Amygdala (tissue), 56 donors: ENCODE measurements at places on chromosomes 4 and X.

DNA sequence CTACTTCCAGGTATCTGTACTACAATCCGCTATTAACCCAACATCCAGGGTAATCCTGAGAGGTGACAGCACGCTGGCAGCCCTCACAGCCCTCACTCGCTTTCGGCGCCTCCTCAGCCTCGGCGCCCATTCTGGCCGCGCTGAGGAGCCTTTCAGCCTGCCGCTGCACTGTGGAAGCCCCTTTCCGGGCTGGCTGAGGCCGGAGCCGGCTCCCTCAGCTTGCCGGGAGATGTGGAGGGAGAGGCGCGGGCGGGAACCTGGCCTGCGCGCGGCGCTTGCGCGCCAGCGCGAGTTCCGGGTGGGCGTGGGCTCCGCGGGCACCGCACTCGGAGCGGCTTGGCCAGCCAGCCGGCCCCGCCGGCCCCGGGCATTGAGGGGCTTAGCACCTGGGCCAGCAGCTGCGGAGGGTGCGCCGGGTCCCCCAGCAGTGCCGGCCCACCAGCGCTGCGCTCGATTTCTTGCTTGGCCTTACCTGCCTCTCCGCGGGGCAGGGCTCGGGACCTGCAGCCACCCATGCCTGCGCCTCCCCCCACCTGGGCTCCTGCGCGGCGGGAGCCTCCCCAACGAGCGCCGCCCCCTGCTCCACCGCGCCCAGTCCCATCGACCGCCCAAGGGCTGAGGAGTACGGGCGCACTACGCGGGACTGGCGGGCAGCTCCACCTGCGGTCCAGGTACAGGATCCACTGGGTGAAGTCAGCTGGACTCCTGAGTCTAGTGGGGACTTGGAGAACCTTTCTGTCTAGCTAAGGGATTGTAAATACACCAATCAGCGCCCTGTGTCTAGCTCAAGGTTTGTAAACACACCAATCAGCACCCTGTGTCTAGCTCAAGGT is 87.3 kb downstream of the PRSS12 start:
- no peak for DNase-seq

DNA sequence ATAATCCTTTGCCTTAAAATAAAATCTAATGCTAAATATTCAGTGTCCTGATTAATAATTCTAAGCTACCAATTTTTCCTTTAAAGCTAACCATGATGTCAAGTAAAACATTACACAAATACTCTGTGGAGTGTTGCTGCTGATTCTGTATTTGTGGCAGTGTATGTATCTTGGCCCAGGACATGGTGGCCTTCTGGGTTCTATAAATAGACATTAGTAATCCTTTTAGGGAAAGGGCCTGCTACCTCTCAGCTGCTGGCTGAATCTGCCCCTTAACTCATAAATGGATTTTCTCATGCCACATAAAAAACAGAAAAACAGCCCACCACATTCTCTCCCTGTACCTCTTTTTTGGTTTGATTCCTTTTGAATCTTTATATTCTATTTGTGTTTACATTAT is 1.2 kb upstream of the XK start:
- no peak for DNase-seq

DNA sequence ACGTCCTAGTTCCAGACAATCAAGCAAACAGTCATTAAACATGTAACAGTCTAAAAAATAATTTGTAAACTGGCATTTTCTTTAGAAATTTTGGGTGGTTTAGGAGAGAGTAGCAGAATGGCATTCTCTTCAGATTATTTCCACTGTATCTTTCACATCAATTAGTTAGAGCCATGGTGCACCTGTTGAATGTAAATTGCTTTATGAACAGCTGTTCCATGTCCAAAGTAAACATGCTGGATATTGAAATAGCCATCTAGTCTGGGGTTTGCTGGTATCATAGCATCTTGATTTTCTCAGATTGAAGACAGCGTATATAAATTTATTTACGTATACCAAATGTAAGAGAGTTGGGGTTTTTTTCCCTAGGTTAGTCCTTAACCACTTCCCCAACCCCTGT is 143.6 kb downstream of the RCHY1 start:
- no peak for DNase-seq

DNA sequence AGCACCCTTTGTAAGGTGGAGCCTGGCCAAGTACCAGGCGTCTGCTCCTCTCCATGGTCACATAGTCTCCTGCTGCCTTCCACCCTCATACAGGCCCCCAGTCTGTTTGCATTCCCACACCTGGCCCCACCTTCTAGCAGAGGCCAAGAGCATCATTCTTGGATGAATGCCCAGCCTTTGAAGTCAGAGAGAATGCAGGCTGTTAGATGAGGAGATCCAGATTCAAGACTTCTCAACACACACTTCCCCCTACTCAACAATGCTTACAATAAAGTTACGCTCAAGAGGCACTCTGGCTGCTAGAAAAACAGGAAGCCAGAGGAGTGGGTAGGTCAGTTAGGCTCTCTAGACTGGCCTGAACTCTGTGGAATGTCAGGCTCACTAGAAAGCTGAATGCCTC is 43.3 kb downstream of the SHROOM4 start:
- DNase-seq: no peak

GRCh38 chrX:108704839-108705238 is 31.5 kb downstream of the IRS4 start:
- no peak for DNase-seq

DNA sequence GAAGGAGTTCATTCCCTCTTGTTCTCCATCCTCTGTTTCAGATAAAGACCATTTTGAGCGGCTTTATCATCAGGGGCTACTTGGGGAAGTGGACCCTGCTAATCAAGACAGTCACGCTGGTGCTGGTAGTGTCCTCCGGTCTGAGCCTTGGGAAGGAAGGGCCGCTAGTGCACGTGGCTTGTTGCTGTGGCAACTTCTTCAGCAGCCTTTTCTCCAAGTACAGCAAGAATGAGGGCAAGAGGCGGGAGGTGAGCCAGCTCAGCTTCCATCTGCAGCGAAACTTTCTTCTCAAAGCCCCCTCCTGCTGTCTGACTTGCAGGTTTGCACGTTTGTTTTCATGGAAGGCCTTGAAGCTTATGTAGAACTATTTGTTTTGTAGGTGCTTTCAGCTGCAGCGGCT is 49.5 kb downstream of the CLCN4 start:
- DNase-seq: no peak
